ENCODE measurements at places on chromosomes 13 and 19.

GRCh38 chr19:7408251-7408650 is 59.5 kb downstream of the ARHGEF18 start:
- peak; percentile 43 for DNase-seq

- DNase-seq: no peak
These were observed 14.6 kb downstream of the NACC1 start for GRCh38 chr19:13132471-13133180.

DNA sequence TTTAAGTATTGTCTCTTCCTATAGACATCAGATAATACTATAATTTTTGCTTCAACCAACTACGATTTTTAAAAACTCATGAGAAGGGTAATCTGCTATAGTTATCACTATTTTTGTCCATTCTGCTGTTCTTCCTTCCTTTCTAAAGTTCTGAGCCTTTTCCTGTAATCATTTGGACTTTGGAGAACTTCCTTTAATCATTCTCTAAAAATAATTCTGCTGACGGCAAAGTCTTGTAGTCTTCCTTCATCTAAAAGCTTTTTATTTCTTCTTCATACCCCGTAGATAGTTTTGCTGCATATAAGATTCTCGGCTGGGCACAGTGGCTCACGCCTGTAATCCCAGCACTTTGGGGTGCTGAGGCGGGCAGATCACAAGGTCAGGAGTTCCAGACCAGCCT is 5.1 kb upstream of the FCGBP start:
- DNase-seq: no peak

- DNase-seq: no peak
These were observed 142.5 kb downstream of the LACC1 start for GRCh38 chr13:44022196-44022595.

DNA sequence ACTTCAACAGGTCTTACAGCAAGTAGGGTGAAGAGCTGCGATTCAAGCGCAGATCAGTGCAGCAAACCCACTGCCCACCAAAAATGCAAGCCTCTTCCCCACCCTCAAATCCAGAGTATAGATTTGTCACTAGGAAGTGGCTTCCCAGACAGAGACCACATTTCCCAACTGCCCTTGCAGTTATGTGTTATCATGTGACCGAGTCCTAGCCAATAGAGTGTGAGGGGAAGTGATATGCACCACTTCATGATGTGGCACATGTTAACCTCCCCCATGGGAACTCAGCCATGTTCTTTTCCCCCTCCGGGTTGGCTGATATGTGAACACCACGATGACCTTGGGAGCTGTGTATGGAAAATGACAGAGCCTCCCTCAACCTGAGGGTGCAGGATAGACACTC is 50.8 kb downstream of the MBD3L2B start:
- peak; percentile 77 for DNase-seq

DNA sequence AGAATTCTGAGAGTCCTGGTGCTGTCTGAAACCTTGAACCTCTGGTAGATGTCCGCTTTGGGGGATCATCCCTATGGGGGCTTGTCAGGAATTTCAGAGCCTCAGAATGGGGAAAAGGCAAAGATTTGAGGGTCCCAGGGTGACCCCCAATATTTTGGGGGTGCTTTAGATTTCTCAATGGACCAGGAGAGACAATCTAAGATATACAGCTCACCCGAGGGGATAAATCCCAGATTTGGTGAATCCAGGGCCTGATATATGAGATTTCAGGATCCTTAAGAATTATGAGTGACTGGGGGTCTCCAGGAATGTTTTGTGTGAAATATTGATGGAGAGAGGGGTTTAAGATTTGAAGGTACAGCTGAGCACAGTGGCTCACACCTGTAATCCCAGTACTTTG is 3.3 kb downstream of the CAPN12 start:
- no peak for DNase-seq

DNA sequence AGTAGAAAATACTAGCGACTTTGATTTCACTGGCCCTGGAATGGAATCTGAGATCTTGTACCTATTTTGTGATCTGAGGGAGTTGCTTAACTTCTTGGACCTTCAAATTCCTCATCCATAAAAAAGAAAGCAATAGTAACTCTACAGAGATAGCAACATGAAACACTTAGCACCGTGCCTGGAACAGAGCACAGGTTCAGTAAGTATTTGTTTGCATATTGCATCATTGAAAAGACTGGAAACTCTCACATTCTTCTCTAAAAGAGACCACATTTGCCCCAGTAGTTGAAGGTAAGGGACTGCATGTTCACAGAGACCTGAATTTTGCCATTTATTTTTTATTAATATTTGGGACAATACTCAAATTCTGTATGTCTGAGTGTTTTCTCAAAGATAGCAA is 358.1 kb downstream of the COG6 start:
- no peak for DNase-seq

- no peak for DNase-seq
These were observed 18.0 kb downstream of the PEPD start for GRCh38 chr19:33503433-33504057.

DNA sequence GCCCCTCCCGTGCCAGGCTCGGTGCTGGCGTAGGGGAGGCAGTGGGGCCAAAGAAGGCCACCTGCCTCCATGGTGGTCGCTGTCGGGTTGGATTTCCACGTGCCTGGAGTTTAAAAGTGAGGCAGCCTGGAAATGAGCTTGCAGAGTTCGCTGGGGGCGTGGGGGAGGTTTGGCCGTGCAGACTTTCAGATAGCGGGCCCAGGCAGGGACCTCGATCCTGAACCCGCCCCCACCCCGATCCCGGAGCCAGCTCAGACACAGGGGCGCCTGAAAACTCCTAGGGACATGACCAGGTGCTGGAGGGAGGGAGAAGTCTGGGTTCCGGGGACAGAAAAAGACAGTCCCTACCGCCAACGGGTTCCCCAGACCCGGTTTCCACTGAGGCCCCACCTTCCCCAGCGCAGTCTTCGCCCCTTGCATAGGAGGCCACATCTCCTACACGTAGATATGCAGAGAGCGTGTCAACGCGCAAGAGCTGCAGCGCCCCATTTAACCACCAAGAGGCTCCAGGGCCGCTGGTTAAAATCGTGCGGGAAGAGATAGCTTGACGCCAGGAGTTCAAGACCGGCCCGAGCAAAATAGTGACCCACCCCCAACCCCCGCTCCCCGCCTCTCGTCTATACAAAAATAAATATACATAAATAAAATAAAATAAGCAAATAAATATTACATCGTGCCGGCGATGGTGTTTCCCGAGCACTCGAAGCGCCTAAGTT is 8.5 kb downstream of the CCDC8 start:
- peak; percentile 80 for DNase-seq

- no peak for DNase-seq
These were observed 335.1 kb downstream of the GPC6 start for GRCh38 chr13:93561576-93562225.

DNA sequence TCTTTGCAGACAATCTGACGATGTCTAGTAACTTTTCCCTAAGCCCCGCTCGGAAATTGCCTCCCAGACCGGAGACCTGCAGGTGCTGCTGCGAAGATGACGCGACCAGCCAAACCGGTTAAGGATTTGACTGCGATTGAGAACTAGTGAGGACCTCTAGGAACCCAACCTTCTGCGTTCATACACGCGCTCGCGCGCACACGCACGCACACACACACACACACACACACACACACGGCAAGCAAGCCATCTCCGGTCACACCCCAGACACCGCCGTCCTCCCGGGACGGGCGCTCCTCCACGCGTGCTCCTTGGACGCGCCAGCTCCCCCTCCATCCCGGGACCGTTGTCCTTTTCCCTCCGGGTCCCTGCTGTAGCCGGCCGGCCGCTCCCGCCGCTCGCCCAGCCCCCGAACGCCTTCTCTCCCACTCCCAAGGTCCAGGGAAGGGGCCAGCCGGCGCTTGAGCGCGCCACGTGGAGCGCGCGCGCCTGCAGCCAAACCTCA is 1.2 kb downstream of the TBC1D4 start:
- peak; percentile 82 for DNase-seq

Data from OCI-LY7 (cell line).